ENCODE measurements at places on chromosomes 3 and 15.
A peak's percentile ranks its signal among the peaks of the same experiment; 100 is the strongest.

DNA sequence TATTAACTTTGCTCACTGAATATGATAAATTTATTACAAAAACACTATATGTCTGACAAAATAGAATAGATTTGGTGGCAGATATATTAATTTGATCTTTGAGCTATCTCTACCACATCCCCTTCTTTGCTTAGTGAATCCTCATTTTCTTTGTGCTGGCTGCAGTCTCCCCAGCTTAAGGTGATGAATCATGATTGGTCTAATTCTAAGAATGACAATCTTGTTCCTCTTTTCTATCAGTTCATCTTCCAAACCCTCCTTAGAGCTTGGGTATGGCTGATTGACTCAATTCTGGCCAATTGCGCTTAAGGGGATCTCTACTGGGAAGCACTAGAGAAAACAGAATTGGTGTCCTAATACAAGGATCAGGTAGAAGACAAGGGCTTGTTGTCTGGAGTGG is 309.6 kb upstream of the GOLIM4 start:
- no peak for DNase-seq

- no peak for DNase-seq
Observed at GRCh38 chr15:80437334-80437891, 33.2 kb downstream of the ARNT2 start.

- DNase-seq: peak; percentile 1
Observed at GRCh38 chr3:175386630-175387029, 527.5 kb downstream of the NAALADL2 start.

DNA sequence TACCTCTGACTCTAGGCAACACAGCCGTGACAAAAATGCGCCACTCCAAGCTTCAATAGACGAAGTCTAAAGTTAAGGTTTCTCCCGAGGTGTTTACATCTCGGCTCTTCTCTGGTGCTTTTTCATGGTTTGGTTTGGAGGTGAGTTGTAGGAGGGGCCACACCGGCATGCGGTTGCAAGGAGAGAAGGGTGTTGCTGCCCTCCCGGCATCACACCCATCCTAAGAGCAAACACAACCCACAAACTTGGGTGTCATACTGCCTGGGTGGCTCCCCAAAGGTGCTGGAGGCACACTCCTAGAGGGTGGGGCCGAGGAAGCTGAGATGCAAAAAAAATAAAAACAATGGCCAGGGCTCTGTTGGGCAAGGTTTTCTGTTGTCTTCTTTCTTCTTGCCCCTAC is 225.2 kb upstream of the ICE2 start:
- DNase-seq: no peak

GRCh38 chr3:9732080-9732739 is 675 bp downstream of the BRPF1 start:
- no peak for DNase-seq

DNA sequence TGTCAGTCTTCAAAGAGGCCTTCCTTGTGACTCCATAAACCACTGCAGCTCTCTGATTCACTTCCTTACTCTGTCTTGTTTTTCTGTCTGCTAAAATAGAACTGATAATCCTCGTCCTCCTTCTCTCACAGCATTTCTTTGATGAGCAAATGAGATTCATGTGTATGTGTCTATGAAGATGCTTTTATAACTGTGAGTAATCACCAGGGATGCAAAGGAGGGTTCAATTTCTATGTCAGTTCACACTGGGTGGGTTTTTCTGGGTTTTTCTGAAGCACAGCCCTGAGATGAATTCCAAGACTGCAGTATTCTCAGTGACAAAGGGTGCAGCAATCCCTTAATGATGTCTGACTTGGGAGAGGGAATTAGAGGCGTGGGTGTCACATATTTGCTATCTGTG is 746.6 kb upstream of the CFAP20DC start:
- no peak for DNase-seq
